Glutamatergic neuron (in vitro differentiated cells): ENCODE measurements at places on chromosomes 5 and 9. TPM values are rescaled to one million over a fixed set of nuclear protein-coding genes. Genes with fewer than 3 reads are reported as not detected.

Gene ENDOG
- 35.9 TPM for total RNA-seq

Gene GFI1B
- not detected for total RNA-seq

Gene IFNA6
- total RNA-seq: not detected

Gene TPPP
- 44.5 TPM for total RNA-seq

Gene JAKMIP2
- total RNA-seq: 88.2 TPM

Gene LPAR1
- total RNA-seq: 0.56 TPM
